ENCODE measurements at places on chromosomes 2 and 18.
A peak's percentile ranks its signal among the peaks of the same experiment; 100 is the strongest.

DNA sequence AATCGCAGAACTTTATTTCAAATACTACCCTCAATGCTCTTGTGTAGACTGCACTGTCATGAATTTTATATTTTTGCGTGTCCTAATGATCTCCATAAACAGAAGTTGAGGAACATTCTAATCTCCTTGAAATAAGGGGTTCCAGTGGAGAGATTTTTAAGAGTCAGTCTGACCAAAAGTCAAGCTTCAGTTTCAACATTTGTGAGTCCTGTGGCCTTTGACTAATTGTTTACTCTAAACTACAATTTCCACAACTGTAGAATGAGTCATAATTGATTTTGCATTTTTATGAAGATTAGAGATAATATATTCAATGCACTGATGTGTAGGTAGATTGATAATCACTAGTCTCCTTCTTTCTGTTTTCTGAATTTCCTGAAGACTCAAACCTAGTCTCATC is 720.3 kb upstream of the ID2 start:
- no peak for DNase-seq

- peak; percentile 73 for DNase-seq
These were observed 35.8 kb upstream of the SCLY start for GRCh38 chr2:238024986-238025385.

DNA sequence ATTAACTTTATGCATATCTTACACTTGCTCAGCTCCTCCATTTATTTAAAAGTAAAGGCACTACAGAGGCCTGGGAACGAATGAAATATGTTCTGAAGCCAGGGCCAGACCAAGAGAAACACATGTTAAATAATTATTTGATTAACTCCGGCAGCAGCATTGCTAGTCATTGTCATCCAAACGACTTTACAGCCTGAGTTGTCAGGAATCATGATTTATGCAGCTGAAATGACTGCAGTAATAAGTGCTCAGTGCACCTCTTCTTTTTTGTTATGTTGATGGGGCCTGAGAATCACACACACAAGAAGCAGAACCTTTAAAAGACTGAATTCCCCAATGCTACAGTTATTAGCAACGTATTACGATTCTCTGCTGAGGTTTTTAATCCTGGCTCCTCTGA is 58.9 kb downstream of the EPHA4 start:
- no peak for DNase-seq

DNA sequence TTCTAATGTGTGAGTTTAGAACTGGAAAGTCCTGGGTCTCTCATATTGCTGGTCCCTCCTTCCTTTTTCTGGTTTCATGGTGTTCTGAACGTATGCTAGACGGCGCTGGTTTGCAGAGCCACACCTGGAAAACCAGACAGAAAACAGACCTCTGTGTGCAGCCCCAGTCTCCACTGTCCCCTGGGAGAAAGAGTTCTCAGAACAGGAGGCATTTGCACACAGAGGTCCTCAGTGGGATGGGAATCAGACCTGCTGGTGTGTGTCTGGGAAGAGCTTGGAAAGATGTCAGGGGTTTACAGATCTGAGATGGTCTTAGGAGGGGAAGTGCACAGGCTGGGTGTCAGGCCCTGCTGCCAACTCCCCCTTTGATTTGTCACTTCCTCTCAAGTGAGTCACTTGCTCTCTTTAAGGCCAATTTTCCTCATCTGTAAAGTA is 14.9 kb upstream of the MBP start:
- peak; percentile 49 for DNase-seq

GRCh38 chr2:176533505-176534193 is 264.4 kb downstream of the MTX2 start:
- DNase-seq, result no peak

DNA sequence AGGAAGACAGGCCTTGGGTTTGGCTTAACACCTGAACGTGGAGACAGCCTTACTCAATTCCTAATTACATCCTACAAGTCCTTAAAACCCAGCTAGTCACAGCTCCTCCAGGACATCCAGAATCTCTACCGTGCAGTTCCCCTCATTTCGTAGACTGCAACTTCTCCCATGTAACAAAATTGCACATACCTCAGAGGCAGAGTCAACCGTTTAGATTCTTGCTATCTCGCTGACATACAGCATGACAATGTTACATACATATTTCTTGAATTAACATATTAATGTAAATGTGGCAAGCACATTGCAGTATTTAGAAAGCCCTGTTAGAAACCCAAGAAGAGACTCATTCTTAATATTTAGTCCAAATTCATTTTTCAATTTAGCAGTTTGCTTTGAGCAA is 358.7 kb downstream of the SETBP1 start:
- DNase-seq, result no peak

DNA sequence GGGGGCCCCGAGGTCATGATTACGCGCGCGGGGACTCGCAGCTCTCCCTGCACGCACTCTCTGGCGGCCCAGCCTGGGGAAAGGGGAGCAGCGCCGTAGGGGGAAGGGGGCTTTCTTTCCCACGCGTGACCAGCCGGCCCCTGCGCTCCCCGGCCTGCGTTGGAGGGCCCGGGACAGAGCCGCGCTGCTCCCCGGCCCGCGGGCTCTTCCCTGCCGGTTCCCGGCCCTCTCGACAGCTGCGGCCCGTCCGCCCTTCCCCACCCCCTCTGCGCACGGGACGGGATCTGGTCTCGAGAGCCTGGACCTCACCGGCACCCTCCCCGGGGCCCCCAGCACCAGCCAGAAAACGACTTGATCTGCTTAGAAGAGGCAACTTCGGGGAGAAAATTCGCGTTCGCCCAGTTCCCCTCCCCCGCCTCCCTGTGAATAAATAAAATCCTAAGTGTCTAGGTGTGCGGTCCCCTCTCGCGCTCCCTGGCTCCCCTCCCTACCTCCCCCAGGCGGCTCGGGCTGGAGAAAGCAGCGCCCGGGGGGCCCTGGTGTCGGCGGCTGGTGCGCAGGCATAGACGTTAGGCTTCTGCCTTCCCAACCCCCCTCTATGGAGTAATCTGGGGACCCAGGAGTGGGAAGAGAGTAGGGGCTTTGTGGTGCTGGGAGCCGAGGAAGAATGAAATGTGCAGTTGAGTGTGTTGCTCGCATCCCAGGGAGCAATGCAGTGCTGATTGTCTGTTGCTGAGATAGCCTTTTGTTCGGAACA is 803 bp upstream of the FIGN start:
- no peak for DNase-seq

DNA sequence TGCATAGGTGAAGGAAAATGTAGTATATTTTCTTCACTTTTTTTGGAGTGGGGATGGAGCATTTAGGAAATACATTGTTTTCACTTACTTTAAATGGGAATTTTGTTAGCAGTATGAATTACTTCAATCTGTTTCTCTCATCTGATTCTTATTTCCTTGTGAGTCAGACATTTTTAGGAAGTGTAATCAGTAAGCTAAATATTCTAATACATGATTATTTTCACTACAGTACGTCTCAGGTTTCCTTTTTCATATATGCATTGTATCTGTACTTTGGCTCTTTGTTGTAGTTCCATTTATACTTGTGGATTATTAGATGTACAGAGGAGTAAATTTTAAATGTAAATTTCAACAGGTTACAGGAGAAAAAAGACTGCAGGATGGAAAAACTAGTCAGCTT is 27.9 kb downstream of the GPD2 start:
- no peak for DNase-seq

DNA sequence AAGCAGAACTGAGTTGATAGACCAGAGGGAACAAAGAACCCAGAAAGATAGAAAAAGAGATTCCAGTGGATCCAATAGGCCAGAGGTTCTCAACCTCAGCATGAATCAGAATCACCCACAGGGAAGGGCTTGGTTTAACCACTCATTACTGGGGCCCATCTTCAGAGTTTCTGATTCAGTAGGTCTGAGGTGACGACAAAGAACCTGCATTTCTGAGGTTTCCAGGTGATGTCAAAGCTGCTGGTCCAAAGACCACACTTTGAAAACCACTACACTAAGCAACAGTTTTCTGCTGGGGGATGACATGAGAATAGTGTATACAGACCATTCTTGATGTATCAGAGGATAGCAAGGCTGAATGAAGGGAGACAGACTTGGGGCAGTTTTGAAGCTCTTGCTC is 296.9 kb upstream of the STON1 start:
- DNase-seq, result peak; percentile 52

DNA sequence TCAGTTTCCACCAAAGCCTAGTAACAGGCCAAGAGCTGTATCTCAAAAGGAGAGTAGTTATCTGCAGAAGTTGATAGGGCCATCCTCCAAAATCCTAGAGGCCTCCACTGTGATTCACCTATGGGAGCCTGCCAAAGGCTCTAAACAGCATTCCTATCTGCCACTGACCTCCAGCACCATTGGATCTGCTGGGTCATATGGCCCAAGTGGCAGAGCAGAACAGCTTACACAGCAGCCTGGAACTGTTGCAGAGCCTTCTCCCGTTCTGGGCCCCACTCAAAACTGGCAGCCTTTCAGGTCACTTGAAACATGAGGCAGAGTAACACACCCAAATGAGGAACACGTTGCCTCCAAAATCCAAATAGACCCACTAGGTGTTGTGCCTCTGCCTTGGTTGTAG is 345.2 kb upstream of the RND3 start:
- DNase-seq, result no peak

DNA sequence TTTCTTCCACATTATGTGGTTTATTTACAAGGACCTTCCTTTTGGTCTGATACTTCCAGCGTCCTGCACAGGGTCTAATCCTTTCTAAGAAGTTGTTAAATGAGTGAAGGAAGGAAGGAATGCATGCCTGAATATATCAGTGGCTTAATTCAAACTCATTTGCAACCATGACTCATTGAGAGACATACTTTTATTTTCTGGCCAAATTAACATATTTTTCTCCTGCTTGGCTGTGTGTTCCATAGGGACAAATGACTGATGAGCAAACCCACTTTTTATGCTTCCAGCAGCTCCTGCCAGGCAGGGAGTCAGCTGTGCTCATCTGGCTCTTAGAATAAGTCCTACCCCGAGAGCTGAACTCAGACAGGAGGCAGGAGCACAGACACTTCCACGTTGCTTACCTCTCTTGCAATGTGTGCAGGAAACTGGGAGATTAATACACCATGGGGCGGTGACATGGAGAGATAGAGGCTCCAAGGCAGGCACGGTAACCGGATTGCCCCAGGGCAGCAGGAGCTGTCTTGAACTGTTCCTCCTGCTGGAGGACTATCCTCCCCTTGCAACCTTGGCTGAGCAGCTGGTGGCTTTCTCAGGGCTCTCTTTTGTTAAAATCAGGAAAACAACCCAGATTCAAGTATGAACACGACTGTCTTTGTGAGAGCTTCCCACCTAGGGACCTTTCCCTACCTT is 667.5 kb upstream of the HS6ST1 start:
- DNase-seq, result no peak

GRCh38 chr18:46265196-46266156 is 161.3 kb downstream of the HAUS1 start:
- peak; percentile 42 for DNase-seq

DNA sequence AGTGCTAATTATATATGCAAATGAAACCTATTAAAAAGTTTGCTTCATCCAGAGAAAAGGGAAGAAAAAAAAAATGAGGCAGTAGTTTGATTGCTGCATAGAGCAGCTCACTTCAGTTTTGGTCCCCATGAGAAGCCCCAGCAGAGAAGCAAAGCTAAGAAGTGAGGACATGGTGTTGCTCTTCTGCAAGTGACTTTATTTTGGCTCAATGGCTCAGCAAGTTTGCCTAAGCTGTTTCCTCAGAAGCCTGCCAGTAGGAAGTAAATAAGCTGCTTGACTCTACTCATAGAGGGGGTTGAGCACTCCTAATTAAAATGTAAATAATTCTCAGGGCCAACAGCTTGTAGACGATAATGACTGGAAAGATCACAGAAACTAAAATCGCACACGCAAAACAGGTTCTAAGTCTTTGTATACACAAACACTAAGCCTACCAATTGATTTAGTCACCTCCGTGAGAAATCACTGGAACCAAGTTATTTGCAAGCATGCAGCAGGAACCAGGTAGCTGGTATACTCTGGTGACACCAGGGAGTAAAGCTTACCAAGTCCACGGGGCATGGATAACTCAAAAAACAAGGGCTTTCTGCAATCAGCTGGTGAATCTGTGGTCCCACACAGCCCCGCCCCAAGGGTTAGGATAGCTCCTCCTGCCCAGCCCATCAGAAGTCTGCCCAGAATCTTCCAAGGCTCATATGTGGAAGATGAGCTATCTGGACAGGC is 39.7 kb upstream of the NABP1 start:
- no peak for DNase-seq

- no peak for DNase-seq
These were observed 81.6 kb downstream of the MRO start for GRCh38 chr18:50738098-50738757.

GRCh38 chr18:28112056-28112470 is 64.9 kb downstream of the CDH2 start:
- no peak for DNase-seq

Measured in activated CD8-positive, alpha-beta T cell treated with anti-CD3 and anti-CD28 coated beads for 36 hours (primary cell).